Stimulated activated CD8-positive, alpha-beta memory T cell treated with anti-CD3 and anti-CD28 coated beads, Interleukin-4, amount 100 ng/mL, for 24 hours (primary cell): ENCODE measurements at places on chromosomes 1 and 21.

GRCh38 chr1:193916452-193916851 lies 730.0 kb upstream of the B3GALT2 start:
- DNase-seq: no peak

GRCh38 chr1:210981490-210981889 lies 152.5 kb downstream of the KCNH1 start:
- DNase-seq: no peak

GRCh38 chr1:192936313-192937018 lies 122.7 kb downstream of the UCHL5 start:
- DNase-seq: no peak

GRCh38 chr1:244242446-244242845 lies 191.4 kb downstream of the ZBTB18 start:
- DNase-seq: no peak

- no peak for DNase-seq
Measured at GRCh38 chr1:111756124-111756513, 418 bp downstream of the DDX20 start.
